ENCODE measurements at places on chromosomes 12 and 14.

GRCh38 chr12:2834581-2835491 is at the start of gene NRIP2:
TSS of gene NRIP2 (minus strand) at chr12:2835035. CDS start at chr12:2834983, 52 bp downstream.
- no peak for DNase-seq

GRCh38 chr12:78721906-78722305 is 142.7 kb upstream of the SYT1 start:
- no peak for DNase-seq

GRCh38 chr14:38887696-38888095 is 215.3 kb downstream of the SEC23A start:
- no peak for DNase-seq

- no peak for DNase-seq
Observed at GRCh38 chr14:71918955-71919354, 13.3 kb upstream of the RGS6 start.

GRCh38 chr14:46540986-46541385 is 110.6 kb downstream of the RPL10L start:
- no peak for DNase-seq

GRCh38 chr12:56087220-56087619 is 7.3 kb downstream of the ERBB3 start:
- DNase-seq, result no peak

- no peak for DNase-seq
Observed at GRCh38 chr12:1528791-1529190, 65.6 kb downstream of the FBXL14 start.

DNA sequence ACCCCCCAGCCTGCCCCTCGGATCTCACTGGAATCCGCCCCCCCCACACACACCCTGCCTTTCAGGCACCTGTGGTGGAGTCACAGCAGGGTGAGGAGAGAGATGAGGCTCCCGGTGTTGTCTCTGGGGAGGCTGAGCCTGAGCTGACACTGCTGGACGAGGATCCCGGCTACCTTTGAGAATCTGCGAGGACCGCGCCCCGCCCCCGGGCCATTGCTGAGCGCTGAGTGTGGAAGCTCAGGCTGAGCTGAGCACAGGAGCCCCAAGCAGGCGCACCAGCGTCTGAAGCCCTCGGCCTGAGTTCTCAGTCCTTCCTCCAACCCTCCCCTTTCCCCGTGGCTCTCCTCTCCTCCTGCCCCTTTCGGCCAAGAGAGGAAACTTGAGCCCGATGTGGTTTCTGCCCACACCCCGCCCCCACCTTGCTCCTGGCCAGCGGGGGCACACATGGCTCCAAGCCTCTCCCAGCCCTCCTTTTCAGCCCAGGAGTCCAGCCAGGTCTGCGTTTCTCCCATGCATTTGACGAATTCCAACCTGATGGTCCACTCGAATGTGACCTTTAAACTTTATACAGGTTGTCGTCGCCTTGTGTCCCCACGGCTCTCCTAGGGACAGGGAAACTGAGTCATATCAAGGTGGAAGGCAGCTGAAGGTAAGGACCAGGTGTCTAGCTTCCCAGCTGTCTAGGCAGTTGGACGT is at the start of gene NFE2:
Gene NFE2, minus strand, starts transcription at position 284 of the 696 bp plus-strand sequence. CDS start 5,767 bp downstream, outside the sequence.
- no peak for DNase-seq

GRCh38 chr12:49946086-49946485 is 4.5 kb upstream of the AQP2 start:
- no peak for DNase-seq

GRCh38 chr12:57993834-57994233 is 52.5 kb downstream of the ATP23 start:
- DNase-seq, result no peak

DNA sequence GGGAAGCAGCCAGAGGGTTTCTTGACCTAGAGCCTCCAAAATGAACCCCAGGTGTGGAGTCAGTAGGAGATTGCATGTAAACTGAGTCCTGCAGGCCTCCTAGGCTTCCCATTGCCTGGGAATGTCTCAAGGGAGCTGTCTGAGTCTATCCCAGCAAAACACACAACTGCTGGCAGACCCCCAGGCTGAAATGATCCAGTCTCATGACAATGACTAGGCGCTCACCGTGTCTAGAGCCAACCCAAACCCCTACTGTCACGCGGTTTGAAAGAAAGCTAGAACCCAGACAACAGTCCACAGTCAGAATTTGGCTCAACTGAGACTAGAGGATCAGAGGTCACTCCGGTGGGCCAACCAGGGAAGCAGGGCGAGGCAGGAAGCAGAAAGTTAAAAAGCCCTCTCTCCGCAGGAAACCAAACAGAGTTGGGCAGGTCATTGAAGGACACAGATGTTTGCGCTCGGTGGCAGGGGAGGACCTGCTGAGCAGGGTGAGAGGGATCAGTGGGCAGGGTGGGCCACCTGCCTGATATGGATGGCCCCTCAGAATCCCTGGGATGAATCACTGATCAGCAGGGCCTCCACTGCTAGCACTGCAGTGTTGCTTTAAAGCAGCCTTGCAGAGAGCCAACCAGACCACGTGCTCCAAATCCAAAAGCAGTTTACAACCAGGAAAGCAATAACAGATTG is 23.8 kb downstream of the ACTN1 start:
- DNase-seq, result no peak

DNA sequence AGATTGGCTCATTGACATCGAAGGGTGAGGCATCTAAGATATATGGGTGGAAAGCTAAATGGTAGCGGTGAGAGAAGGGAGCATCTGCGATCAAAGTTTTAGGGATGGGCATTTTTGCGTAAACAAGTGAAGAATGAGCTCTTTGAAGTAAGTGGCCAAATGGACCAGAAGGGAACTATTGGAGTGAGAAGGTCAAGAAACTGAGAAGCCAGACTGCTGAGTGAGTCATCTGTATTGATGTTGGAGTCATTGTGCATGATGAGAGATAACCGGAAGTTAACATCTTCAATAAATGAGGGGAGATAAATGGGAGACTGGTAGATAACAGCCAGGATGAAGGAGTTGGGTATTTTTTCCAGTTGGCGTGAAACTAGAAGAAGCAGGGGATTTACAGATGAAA is 271.9 kb upstream of the PDE3A start:
- no peak for DNase-seq

DNA sequence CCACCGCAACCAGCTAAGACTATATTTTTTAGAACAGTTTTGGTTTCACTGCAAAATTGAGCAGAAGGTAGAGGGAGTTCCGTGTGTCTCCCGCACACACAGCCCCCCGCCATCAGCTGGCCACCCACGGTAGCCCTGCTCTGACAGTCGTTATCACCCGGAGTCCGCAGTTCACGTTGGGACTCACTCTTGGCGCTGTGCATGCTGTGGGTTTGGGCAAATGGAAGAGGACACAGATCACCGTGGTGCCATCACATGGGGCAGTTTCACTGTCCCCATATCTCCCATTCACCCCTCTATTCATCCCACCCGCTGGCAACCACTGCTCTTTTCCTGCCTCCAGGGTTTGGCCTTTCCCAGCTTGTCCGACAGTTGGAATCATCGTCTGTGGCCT is 31.8 kb upstream of the ULK1 start:
- no peak for DNase-seq

- DNase-seq, result no peak
Observed at GRCh38 chr12:92530706-92531105, 172.1 kb upstream of the PLEKHG7 start.

DNA sequence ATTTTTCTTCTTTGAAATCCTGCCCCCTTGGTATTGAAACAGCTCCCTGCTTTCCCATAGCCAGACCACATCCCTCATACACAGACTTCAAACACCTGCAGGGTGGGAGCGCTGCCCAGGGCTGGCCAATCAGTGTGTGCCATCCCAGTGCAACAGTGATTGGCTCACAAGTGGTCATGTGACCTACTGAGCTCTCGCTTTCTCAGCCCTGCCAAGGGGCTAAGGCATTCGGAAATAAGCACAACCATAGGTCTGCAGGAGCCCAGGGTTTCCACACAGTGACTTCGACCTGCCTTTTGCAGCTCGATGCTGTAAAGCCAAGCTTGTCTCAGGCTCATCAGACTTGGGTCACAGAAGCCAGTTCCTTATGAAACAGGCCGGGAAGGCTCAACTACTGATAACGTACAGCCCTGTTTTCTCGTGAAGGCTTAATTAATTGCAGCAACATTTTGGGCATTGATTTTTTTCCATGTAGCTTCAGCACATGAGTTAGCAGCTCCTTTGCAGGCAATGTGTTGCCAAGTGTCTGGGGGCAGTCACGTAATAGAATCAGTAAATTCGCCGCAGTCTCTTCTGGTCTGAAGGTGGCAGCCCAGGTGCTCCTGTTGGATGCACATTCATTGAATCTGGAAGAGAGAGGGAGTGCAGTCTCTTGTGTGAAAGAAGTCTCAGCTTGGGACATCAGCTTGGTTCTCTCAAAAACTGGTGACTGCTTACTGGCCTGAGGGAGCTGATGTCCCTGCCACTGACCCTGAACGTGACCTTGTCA is 1091.8 kb downstream of the AACS start:
- DNase-seq, result no peak

GRCh38 chr14:92704036-92704804 is 44.2 kb downstream of the LGMN start:
- no peak for DNase-seq

DNA sequence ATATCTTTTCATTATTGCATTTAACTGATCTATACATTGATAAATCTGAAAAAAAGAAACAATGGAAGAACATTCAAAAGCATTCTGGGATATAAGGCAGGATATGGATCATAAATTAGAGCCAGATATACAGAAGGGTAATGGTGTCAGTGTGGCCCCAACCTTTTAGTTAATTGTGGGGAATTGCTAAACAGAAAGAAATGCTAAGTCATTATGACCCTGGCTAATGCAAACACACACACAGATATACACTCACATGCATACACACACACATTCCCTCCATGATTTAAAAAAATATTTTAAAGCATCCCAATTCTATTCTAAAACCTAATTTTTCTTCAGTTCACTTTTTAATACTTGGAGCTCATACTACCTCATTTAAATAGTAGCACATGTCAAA is 404.5 kb downstream of the BCAT1 start:
- no peak for DNase-seq

DNA sequence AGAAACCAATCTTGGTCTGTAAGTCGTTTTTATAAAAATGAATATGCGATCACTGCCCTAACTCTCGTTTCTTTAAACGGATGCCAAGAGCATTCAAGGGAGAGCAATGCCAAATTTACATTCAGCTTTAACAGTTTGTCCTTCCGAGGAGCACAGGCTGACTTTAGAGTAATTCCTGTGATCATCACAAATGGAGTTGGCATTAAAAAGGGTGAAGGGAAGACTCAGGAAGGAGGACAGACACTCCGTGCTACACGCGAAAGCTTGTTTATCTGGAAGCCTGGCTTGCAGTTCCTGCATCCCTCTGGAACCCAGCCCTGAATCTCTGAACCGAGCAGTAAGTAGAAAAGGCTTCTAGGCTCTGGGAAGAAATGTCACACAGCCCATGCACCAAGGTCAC is 78.4 kb downstream of the PAPOLA start:
- no peak for DNase-seq
